ENCODE measurements at places on chromosomes 4 and X. TPM values are rescaled to one million over a fixed set of nuclear protein-coding genes. Genes with fewer than 3 reads are reported as not detected.

DNA sequence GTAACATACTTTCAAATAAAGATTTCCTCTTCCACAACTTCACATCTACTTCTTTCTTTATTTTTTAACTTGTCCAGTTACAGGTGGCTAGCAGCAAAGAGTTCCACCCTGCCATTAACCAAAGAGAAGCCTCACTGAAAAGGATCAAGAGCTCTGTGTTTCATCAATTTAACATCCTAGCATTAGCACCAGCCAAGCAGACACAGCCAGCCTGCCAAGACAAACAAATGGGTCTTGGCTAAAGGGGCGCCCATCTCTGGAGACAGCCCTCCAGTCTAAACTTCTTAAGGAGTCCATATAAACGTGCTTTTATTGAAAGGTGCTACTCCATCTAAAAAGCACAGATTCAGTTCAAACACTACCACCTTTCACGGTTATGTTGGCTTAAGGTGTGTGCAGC lies 105.3 kb downstream of the ADAMTS3 start:
- ATAC-seq, result no peak

DNA sequence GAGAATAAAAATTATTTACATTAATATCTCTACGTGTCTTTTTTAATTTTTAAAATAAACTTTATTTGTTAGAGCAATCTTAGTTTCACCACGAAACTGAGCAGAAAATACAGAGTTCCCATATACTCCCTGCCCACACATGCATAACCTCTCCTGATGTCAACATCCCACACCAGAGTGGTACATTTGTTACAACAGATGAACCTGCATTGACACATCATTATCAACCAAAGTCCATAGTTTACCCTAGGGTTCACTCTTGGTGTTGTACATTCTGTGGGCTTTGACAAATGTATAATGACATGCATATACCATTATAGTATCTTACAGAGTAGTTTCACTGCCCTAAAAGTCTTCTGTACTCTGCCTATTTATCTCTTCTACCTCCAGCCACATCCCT lies 110.6 kb upstream of the OTUD4 start:
- ATAC-seq, result no peak

DNA sequence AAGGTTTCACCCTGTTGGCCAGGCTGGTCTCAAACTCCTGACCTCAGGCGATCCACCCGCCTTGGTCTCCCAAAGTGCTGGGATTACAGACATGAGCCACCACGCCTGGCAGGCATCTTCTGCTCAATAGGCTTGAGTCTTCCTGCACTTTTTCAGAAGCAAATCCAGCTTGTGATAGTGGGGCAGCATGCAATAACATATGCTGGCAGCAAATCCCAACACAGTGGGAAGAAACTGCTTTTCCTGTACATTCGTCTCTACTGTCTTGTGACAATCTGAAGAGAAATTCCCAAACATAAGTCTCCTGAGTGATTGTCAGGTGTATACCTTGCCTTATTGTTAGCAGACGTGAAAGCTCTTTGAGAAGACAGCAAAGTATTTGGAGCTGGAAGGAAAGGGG lies 145.7 kb downstream of the PALLD start:
- no peak for ATAC-seq

DNA sequence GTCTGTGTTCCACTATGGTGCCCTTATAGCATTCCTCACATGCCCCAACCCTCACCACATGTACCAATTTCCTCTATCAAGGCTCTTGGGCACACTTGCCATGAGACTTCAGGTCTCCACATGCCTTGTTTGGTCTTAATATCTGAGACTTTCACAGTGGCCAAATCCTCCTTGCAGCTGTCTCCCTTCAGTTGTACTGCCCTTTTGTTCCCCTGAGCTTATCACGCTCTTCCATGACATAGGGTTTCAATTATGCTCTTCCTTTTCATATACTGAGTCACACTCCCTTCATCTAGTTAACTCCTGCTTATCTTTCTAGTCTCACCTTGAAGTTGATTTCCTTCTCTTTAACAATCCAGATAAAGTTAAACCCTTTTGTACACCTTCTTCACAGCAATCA lies 212.9 kb downstream of the PDHA2 start:
- ATAC-seq, result no peak

Gene VCX2
- total RNA-seq, result not detected

Measured in motor neuron (in vitro differentiated cells).